SK-N-SH treated with all-trans-retinoic acid at 6 μM for 48 hours (cell line): ENCODE measurements at places on chromosomes 2 and 18.

- no peak for ATAC-seq
Observed at GRCh38 chr2:84873350-84873749, 7.5 kb downstream of the TRABD2A start.

- no peak for ATAC-seq
Observed at GRCh38 chr2:46023165-46023854, 273.9 kb upstream of the EPAS1 start.

DNA sequence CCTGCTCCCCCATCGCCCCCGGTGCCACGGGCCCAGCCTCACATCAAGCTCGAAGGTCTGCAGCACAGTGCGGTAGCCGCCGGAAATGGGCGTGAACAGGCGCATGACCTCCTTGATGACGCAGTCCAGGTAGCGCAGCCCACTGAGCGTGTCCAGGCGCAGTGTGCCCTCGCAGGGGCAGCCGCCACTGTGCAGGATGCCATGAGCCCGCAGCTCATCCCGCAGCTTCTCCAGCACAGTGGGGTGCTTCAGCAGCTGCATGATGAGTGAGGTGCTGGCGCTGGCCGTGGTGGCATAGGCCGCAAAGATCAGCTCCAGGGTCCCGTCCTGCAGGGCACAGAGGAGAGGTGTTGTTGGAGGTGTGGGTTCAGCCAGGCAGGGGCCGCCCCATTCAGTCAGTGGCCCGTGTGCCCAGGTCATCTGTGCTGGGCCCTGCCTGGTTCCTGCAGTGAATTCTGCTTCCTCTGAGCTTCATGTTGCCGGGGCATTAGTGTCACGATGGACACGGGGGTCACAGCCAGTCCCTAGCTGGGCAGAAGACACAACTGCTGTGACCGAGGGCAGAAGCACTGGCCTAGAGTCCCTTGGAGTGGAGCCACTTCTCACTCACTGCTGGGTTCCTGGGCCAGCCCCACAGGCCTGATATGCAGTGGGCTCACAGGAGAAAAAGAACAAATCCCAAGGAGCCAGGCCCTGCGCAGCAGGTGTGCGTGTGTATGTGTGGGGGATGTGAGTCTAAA, 14.5 kb downstream of the CYP26B1 start:
- no peak for ATAC-seq

- ATAC-seq = no peak
Observed at GRCh38 chr2:194264586-194264985, 1392.4 kb upstream of the SLC39A10 start.

- ATAC-seq = no peak
Observed at GRCh38 chr2:39875182-39875913, 96.3 kb upstream of the THUMPD2 start.

GRCh38 chr18:59921384-59921891, 21.6 kb downstream of the PMAIP1 start:
- ATAC-seq = no peak; the same call in 2 of the 3 replicates

DNA sequence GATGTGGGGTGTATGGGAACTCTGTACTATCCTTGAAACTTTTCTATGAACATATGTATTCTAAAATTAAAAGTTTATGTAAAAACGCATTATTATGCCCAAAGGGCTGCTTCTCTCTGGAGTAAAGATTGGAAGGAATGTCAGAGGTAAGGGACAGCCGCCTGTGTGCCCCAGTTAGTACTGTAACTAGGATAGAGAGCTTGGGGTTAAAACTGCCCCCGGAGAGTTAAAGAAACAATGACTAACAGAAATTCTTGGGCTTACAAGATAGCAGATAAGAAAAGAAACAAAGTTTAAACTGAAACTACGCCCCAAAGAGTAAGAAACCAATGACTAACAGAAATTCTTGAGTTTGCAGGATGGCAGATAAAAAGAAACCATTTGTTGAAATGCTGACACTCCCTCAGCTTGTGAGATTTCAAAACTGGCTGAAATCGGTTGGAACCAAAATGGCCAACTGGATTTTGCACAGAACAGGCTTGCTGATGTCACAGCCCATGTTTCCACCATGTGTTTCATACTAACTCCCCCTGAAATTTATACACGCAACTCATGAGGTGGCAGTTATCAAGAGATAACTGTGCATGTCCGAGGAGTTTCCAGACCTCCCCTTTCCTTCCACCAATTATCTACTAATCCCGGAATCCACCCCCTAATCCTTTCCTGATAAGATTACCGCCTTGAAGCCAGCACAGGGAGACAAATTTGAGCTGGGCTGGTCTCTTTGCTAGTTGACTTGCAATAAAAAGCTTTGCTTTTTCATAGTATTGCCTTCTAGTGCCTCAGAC, 8.7 kb upstream of the TXNDC2 start:
- peak; percentile 92 for ATAC-seq

DNA sequence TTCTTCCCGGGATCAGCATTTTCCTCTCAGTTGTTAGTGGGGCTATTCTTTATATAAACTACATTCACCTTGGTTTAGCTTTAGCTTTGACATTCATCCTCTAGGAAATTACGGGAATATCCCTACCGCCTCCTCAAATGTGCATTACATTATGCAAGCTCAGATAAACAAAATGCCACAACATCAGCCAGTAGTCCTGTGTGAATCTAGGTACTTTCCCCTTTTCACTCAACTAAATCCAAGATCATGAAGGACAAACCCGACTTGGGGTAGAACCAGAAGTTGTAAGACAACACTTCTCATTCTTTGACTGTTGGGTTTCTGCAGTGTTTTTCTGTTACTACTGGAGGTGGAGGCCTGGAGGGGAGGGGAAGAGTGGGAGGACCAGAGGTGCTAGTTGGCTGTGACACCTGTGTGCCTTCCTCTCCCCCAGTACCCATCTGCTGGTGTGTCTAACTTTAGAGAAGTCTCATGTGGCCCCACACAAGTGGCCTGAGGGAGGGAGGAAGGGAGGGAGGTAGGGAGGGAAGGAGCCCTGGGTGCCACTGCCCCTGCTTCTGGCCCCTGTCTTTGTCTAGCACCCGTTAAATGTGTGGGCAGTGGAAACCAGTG, 84.8 kb upstream of the BCL2L11 start:
- no peak for ATAC-seq

DNA sequence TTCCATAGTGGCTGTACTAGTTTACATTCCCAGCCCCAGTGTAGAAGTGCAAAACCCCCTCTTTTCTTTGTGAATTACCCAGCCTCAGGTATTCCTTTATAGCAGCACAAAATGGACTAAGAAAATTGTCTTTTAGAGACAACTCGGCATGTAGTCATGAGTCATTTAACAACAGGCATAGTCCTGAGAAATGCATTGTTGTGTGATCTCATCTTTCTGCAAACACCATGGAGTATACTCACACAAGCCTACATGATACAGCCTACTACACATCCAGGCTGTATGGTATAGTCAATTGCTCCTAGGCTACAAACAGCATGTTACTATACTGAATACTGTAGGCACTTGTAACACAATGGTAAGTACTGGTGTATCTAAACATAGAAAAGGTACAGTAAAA, 44.4 kb upstream of the MBP start:
- no peak for ATAC-seq

GRCh38 chr2:218391202-218391601, 8.5 kb upstream of the CTDSP1 start:
- ATAC-seq = no peak

GRCh38 chr2:148545390-148546256, 98.9 kb upstream of the EPC2 start:
- ATAC-seq = no peak

- ATAC-seq = peak; percentile 89
Observed at GRCh38 chr2:173667415-173667814, 297.8 kb downstream of the SP3 start.

- ATAC-seq = no peak
Observed at GRCh38 chr2:238299803-238300202, 11.4 kb upstream of the PER2 start.

DNA sequence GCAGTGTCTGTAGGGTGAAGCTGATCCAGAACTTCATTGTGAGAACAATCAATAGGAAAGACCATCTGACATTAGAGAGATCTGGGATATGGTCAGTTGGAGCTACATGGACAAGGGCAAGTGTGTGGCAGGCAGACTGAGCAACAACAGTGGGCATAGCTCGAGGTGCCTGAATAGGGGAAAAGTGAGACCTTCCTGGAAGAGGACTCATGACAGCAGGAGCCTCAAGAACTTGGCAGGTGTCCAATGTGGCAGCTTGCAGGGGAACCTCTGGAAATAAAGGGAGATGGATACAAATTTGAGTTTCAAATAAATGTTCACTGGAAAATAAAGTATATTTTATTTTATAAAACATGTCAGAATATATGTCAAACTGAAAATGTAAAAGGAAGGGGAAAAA, 117.9 kb downstream of the TANC1 start:
- ATAC-seq = no peak

DNA sequence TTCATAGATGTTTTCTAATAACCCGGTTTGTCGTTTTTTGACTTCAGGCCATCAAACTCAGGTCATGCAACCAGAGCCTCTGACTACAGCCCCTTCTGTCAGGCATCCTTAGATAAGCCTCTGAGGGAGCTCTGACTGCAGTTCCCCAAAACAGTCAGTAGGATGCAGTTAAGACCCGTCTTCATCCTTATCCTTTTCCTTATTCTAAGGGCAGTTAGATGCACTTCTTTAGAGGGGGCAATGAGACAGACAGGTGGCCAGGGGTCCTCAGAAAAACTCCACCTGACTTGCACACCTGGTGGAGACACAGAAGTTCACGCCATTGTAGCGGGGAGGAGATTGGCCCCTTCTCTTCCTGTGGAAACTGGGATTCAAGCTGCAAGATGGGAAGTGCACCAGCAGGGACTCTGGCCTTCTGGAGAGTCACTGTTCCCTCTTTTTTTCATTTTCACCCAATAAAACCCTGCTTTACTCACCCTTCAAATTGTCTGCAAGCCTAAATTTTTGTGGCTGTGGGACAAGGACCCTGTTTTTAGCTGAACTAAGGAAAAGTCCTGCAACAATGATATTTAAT, 104.8 kb upstream of the TFPI start:
- ATAC-seq = peak; percentile 83

DNA sequence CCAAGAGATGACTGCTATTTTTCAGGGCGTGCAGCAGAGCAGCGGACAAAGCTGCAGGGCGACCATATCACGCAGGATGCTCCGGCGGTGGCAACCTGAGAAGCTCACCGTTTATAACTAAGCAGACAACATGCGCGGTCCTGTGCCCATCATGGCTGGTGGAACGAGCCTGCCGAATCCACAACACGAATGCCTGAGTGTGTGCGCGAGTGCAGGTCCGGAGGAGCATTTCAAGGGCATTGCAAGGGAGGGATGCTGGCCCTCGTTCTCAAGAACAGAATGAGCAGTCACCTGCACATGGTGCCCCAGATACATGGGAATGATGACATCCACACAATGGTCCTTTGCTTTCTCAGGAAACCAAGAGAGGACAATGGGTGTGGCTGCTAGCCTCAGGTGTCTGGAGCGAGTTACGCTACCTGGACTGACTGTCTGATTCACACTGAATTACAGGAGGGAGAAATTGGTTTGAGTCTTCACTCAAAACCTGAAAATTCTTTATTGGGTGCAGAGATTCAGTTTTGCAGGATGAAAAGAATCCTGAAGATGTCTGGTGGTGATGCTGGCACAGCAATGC, 39.8 kb downstream of the TBC1D8 start:
- ATAC-seq = no peak

- ATAC-seq = no peak
Observed at GRCh38 chr2:126912201-126912600, 13.5 kb downstream of the TEX51 start.

- ATAC-seq = peak; percentile 99
Observed at GRCh38 chr2:144111437-144111836, 408.5 kb downstream of the ZEB2 start.

- no peak for ATAC-seq
Observed at GRCh38 chr2:383178-383577, 95.3 kb upstream of the ALKAL2 start.

GRCh38 chr18:63346031-63346430, 21.0 kb downstream of the KDSR start:
- peak; percentile 49 for ATAC-seq

- ATAC-seq = no peak
Observed at GRCh38 chr18:22609642-22610041, 191.9 kb upstream of the CTAGE1 start.

DNA sequence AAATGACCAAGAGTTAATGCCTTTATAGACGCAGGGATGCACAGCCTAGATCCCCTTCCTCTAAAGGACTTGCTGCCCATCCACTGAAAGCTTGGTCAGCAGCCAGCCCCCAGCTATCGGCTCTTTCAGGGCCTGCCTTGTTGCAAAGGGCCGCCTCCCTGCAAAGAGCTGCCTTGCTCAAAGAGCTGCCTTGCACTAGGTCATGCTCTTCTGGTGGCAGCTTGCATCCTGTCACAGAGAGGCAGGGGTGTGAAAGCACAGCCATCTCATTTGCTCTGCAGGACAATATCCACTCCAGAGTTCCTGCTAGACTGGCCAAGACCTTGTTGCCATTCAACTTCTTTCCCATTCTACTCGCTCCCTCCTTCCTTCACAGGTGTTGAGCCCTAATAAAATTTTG, 137.1 kb downstream of the MCFD2 start:
- ATAC-seq = no peak

GRCh38 chr2:119674711-119675500, 4.1 kb upstream of the TMEM177 start:
- ATAC-seq = no peak; the same call in 2 of the 3 replicates
